ENCODE measurements at places on chromosomes 13 and 19. TPM values are rescaled to one million over a fixed set of nuclear protein-coding genes. Genes with fewer than 3 reads are reported as not detected.
A peak's percentile ranks its signal among the peaks of the same experiment; 100 is the strongest.

GRCh38 chr13:27962982-27963381 lies 6.1 kb downstream of the CDX2 start:
- DNase-seq = no peak

- no peak for DNase-seq
These were observed 12.5 kb downstream of the PEPD start for GRCh38 chr19:33508941-33509614.

- DNase-seq = no peak
These were observed 26.2 kb downstream of the OPA3 start for GRCh38 chr19:45558399-45558878.

Gene ASPDH
- not detected for total RNA-seq

Gene PTPRH
- 0.73 TPM for total RNA-seq

DNA sequence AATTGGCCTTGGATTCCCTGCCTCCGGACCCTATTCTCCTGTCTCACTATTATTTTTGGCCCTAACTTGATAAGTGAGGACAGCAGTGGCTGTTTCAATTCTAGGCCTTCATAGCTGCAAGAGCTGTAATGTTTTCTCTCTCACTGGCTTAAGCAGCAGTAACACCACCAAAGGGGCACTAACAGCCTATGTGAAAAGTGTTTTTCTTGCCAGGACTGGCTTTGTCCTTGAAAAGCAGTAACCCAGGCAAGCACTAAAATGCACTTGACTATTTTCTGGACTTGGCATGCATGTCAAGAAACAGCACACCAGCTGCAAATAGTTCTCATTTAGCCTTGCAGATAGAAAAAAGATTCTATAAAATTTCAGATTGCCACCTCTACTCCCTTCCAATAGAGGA lies 9.3 kb upstream of the FBXL3 start:
- DNase-seq = no peak

Gene WDR87
- total RNA-seq = not detected

DNA sequence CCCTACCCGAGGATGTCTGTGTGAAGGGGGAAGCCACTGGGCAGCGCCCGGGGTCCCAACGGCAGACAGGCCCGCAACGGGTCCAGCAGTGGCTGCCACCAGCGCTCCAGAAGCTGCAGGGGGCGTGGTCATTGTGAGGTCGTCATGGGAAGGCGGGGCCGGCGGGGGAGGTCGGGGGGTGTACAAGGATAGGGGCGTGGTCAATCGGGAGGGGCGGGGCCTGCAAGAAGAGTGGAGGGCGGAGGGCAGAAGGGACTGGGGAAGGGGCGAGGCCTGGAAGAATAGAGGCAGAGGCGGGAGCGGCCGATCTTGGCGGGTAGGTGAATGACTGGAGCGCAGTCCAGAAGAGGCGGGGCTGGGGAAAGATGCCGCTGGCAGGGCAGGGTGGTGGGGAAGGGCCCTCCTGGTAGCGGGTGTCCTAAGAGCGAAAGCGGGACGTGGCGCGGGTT lies 4.4 kb downstream of the FUZ start:
- peak; percentile 98 for DNase-seq

- no peak for DNase-seq
These were observed 305.1 kb downstream of the ITGBL1 start for GRCh38 chr13:101757446-101758039.

DNA sequence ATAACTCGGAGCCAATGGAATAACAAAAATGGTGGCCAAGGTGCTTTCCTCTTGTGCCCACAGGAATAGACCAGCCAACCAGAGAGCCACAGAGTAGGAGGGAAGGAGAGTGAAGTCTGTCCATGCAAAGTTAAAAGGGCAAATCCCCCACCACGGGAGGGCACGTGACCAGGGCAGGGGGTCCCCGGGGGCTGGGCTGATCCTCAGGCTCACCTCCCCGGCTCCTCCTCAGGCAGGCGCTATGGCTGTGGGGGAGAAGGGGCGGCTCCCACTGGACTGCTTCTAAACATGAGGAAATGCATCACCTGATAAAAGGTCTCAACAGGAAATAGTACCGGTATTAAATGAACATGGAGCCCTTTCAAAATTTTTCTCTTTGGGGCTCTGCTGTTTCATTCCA lies 73.2 kb upstream of the SLC15A1 start:
- no peak for DNase-seq

Gene KLK3
- total RNA-seq = not detected

GRCh38 chr19:7149956-7150705 lies 80.6 kb downstream of the ZNF557 start:
- DNase-seq = no peak

Gene OR4F17
- not detected for total RNA-seq

Gene EDDM13
- total RNA-seq = 1.3 TPM

GRCh38 chr13:71156550-71156949 lies 710.5 kb downstream of the DACH1 start:
- DNase-seq = no peak

DNA sequence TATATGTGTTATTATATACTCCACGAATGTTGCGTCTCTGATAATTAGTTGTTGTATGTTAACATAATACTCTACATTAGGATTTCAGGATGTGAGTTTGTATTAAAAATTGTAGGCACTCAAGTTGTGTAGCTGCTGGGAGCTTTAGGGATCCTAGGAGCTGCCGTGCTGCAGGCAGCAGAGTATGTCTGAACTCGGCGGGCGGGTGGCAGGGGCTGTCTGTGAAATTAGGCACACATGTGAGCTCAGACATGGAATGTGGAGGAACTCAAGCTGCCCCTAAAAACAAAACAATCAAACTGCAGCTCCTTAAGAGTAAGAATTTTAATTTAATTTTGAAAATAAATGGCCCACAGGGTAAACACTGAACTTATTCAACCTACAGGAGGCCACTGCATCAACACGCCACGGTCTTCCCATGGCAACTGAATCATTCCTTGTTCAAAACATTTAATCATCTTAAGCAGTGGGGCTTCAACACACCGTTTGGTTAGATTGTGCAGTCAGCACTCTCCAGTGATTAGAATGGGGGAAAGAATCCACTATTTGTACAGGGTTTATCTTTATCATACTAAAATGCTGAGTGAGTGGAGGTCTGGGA lies 22.7 kb downstream of the SERTM1 start:
- DNase-seq = no peak

DNA sequence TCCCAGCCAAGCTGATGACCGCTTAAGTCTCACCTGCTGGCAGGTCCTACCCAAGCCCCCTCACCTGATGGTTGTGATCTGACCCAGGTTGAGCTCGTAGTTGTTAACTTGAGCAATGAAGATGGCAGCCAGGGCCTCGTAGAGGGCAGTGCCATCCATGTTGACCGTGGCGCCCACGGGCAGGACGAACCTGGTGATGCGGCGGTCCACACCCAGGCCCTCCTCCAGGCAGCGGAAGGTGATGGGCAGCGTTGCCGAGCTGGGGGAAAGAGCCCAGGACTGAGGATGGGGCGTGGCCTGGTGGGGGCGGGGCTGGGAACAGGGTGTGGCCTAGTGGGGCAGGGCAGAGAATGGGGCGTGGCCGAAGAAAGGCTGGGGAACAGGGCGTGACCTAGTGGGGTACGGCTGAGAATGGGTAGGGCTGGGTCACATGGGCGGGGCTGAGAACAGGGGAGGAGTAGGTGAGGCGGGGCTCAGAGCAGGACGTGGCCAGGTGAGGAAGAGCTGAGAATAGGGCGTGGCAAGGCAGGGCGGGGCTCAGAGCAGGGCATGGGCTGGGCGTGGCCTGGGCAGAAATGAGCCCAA lies 12.9 kb downstream of the OR7C2 start:
- DNase-seq = no peak

DNA sequence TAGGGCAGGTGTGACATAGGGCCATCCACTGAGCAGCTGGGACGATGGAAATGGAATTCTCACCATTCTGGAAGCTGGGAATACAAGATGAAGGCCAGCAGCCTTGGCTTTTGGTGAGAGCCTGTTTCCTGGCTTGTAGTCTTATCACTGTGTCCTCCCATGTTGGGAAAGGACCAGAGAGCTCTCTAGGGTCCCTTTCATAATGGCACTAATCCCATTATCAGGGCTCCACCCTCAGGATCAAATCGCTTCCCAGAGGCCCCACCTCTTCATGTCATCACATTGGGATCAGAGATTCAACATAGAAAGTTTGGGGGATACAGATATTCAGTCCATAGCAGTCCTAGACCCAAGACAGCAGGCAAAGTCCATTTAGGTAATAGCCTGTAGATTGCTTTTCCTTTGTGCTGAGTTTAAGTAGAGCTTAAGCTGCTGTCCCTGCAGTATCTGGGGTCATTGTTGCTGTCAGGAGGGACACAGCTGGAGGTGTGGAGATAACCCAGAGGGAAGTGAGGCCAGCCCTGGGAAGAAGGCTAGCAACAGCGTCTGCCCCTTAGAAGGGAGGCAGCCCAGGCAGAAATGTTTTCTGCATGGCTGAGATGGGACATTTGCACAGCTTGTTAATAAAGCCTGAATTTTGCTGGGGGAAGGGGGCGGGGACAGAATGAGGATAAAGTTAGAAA lies 136.5 kb upstream of the GPR12 start:
- DNase-seq = no peak
